Thoracic aorta (tissue), 2 donors: ENCODE measurements at places on chromosomes 3 and 15. TPM values are rescaled to one million over a fixed set of nuclear protein-coding genes. Genes with fewer than 3 reads are reported as not detected.

- H3K36me3 ChIP-seq = no peaks in the 10 kb centered on the region
- no peaks in the 10 kb centered on the region for H3K27me3 ChIP-seq
- no peak overlapping the region for H3K27ac ChIP-seq
- peaks cover 32% of the 10 kb centered on the region for H3K4me1 ChIP-seq
Observed at GRCh38 chr3:129228891-129229585, 20.4 kb upstream of the COPG1 start.

- H3K4me1 ChIP-seq = no peaks in the 10 kb centered on the region
- H3K27ac ChIP-seq = no peak overlapping the region
- H3K36me3 ChIP-seq = no peaks in the 10 kb centered on the region
- no peak overlapping the region for H3K4me3 ChIP-seq
Observed at GRCh38 chr3:160678292-160678842, 1.4 kb downstream of the ARL14 start.

DNA sequence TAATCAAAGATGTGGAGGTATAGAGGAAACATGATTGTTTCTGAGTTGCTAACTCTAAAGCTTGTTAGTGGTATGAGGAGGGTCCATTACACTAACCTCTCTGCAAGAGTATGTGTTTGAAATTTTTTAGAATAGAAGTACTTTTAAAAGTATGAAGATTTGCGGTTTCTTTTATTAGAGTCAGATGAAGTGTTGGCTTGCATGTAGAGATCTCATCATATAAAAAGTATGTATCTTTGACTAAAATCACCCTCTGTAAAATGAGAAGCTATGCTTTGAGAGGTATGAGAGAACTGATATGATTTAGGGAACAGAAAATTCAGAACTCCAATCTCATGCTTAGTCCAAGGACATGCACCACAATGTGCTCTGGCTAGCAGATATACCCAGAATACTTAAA lies 140.4 kb upstream of the MBNL1 start:
- H3K4me1 ChIP-seq = peaks cover 11% of the 10 kb centered on the region
- DNase-seq = no peak
- H3K36me3 ChIP-seq = no peaks in the 10 kb centered on the region
- H3K27ac ChIP-seq = no peak overlapping the region
- no peaks in the 10 kb centered on the region for H3K27me3 ChIP-seq

- H3K36me3 ChIP-seq = peaks cover 75% of the 10 kb centered on the region
- H3K4me1 ChIP-seq = peaks cover 29% of the 10 kb centered on the region
- no peak overlapping the region for H3K4me3 ChIP-seq
- peak overlapping the region; percentile 91 for H3K27ac ChIP-seq
Observed at GRCh38 chr15:68316061-68316804, 38.7 kb downstream of the FEM1B start.

GRCh38 chr3:66565301-66565700 lies 64.5 kb upstream of the LRIG1 start:
- no peaks in the 10 kb centered on the region for H3K36me3 ChIP-seq
- no peak for DNase-seq
- H3K27me3 ChIP-seq = no peaks in the 10 kb centered on the region
- no peak overlapping the region for H3K4me3 ChIP-seq
- H3K27ac ChIP-seq = no peak overlapping the region

DNA sequence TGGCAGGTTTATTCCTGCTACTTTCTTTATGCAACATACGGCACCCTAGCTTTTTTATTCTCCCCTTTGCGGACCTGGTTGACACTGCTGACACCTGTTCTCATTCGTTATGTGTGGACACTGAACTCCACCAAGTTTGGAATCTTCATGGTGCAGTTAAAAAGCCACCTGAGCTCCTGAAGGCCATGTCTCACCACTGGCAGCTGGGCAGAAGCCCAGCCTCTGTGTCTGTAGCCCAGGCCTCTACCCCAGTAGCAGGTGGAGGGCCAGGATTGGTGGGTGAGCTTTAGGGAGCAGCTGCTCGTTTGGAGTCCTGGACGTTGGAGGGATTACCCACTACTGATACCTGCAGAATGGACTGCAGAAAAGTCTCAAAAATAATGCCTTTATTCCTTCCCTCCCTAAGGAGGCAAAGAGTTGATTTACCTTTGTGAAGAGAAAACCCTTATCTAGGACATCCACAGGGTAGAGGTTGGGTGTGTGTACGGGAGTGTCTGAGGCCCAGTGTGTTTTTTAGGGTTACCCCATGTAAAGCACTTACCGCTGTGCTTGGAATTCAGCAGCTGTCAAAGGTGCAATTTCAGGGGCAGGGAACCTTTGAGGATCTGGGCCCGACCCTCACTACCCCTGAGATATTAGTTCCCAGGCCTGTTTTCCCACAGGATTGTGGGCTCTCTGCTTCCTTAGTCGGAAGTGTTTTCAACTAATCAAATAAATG lies 637 bp upstream of the CCNDBP1 start:
- H3K27me3 ChIP-seq = no peaks in the 10 kb centered on the region
- H3K36me3 ChIP-seq = peaks cover 9% of the 10 kb centered on the region
- H3K4me1 ChIP-seq = peaks cover 21% of the 10 kb centered on the region
- DNase-seq = no peak

- no peak for DNase-seq
- H3K36me3 ChIP-seq = no peaks in the 10 kb centered on the region
- no peak overlapping the region for H3K4me3 ChIP-seq
- H3K4me1 ChIP-seq = no peaks in the 10 kb centered on the region
- no peaks in the 10 kb centered on the region for H3K27me3 ChIP-seq
Observed at GRCh38 chr15:34018021-34018645, 20.9 kb downstream of the AVEN start.

- H3K36me3 ChIP-seq = no peaks in the 10 kb centered on the region
- H3K27me3 ChIP-seq = no peaks in the 10 kb centered on the region
- H3K4me1 ChIP-seq = no peaks in the 10 kb centered on the region
Observed at GRCh38 chr3:139564294-139564861, 24.8 kb upstream of the RBP1 start.

DNA sequence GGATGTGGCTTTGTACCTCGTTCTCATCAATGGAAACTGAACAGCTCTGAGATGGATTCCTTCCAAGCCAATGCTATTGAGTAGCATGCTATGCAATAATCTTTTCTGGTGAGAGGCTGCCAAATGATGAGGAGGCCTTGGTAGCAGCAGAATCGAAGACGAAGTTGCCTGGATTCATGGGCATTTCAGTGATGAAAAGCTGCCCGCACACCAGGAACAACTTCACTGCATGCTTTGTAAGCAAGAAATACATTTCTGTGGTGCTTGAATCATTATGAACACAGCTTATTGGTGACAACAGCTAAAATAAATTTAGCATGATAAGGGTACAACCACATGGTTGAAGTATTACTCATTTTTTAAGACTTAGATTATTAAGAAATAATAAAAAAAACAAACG lies 246.8 kb upstream of the ROBO1 start:
- no peak for DNase-seq
- no peak overlapping the region for H3K27ac ChIP-seq
- no peak overlapping the region for H3K4me3 ChIP-seq
- no peaks in the 10 kb centered on the region for H3K36me3 ChIP-seq

DNA sequence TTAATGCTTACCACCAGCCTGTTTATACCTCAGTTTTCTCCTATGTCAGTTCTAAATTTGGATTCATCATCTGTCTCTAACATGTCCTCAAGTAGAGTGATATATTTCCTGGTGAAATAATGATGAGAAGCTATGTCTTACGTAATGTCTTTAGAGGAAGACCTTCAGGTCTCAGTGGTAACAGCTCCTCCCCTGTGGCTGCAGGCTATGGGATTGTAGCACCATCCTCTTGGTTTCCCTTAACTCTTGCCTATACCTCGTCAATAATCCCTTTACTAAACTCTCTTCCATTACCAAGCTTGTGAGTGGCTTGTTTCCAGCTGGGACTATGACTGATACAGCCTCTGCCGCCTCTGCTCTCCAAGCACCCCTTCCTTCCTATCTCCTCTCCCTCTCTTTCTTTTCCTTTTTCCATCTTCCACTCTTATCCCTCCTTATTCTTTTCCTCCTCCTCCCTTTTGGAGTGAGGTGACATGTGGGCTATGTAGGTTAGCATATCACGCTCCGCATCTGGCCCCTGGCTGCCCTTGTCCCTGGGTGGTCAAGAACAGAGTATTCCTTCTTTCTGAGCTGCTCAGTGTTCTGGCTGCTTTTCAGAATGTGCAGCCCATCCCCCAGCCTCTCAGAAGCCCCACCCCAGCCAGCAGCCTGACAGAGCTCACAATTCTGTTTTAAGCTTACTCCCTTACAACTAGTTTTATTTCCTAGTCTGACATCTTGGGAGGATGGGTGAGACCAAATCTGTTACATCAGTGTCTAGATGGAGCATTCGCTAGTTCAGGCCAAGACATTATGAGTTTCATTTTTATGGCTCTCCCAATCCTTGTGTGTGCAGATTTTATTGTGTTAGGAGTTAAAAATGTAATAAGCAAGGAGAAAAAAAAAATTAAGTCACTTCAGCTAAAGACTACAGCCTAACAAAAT lies 75.0 kb upstream of the RNU6-1 start:
- no peaks in the 10 kb centered on the region for H3K36me3 ChIP-seq
- H3K27me3 ChIP-seq = no peaks in the 10 kb centered on the region
- peak; percentile 19 for DNase-seq
- H3K4me1 ChIP-seq = peaks cover 42% of the 10 kb centered on the region
- H3K4me3 ChIP-seq = peak overlapping the region; percentile 50

DNA sequence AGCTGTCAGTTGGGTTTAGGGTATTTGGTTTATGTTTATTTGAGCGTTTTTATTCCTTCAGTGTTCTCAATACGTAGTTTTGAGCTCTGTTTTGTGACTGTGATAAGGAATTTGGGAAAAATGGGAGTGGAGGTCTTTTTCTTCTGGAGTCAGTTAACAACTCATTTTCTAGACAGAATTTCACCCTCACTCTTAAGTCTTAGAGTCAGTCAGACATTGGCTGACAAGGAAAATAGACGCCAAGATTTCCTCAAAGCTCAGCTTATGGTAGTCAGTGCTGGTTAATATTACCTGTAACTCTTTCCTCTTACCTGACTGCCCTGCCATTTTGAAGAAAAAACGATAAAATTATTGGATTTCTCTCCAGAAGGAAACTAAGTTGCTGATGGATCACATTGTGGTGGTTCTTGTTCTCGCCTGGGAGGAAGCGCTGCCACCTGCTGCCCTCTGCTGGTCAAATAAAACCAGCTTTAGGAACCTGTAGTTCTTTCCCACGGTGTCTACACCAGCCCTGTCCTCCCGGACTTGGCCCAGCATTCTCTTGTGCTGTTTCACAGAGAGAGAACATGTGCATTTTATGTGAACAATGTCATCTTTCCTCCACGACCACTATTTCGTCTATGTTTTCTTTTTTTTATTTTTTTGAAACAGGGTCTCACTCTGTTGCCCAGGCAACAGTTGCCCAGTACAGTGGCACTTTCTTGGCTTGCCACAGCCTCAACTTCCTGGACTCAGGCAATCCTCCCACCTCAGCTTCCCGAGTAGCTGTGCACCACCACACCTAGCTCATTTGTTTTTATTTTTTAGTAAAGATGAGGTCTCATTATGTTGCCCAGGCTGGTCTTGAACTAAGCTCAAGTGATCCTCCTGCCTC lies 41.4 kb upstream of the UMPS start:
- no peak overlapping the region for H3K27ac ChIP-seq
- no peak overlapping the region for H3K4me3 ChIP-seq
- DNase-seq = peak; percentile 25
- no peaks in the 10 kb centered on the region for H3K4me1 ChIP-seq

DNA sequence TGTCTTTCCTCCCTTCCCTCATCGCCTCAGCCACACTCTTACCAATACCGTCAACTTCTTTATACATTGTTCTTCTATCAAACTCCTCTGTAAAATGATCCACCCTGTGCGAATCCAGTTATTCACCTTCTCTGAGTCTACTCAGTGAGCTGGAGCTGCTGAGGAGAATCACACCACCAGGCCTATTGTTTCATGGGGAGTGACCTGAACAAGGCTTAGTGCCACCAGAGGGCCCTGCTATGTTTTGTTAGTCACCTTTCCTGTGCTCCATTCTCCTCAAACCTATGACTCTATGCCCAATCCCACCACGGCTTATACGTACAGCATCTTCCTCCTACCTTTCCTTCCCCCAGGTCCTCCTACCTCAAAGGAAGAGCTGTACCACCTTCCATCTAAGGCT lies 50.4 kb upstream of the MED12L start:
- no peak overlapping the region for H3K27ac ChIP-seq
- H3K4me1 ChIP-seq = no peaks in the 10 kb centered on the region
- H3K4me3 ChIP-seq = no peak overlapping the region
- no peak for DNase-seq

- DNase-seq = no peak
- H3K4me3 ChIP-seq = no peak overlapping the region
- no peaks in the 10 kb centered on the region for H3K4me1 ChIP-seq
- no peaks in the 10 kb centered on the region for H3K27me3 ChIP-seq
Observed at GRCh38 chr15:88300861-88301260, 44.3 kb upstream of the NTRK3 start.

GRCh38 chr15:48336940-48337339 lies 5.7 kb downstream of the DUT start:
- H3K27me3 ChIP-seq = no peaks in the 10 kb centered on the region
- peaks cover 8% of the 10 kb centered on the region for H3K4me1 ChIP-seq
- no peak overlapping the region for H3K4me3 ChIP-seq
- DNase-seq = no peak
- peaks cover 20% of the 10 kb centered on the region for H3K36me3 ChIP-seq

DNA sequence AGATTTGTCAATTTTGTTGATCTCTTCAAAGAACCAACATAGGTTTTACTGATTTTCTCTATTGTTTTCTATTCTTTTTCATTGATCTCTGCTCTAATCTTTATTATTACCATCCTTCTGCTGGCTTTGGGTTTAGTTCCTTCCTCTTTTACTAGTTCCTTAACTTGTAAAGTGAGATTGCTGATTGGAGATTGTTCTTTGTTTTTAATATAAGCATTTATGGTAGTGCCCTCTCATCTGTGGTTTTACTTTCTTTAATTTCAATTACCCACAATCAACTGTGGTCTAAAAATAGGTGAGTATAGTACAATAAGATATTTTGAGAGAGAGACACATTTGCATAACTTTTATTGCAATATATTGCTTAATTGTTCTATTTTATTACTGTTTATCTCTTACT lies 13.2 kb upstream of the CLRN1 start:
- H3K4me1 ChIP-seq = no peaks in the 10 kb centered on the region
- no peak overlapping the region for H3K27ac ChIP-seq
- no peaks in the 10 kb centered on the region for H3K36me3 ChIP-seq
- H3K4me3 ChIP-seq = no peak overlapping the region

The LRTM1 gene
- not detected for total RNA-seq

The TMEM108 gene
- total RNA-seq = 0.28 TPM

The GOLGA8J gene
- total RNA-seq = 1.2 TPM

The GOLGA8H gene
- total RNA-seq = 1.3 TPM

The CHRD gene
- total RNA-seq = 19.5 TPM

The PLAAT1 gene
- total RNA-seq = not detected

The SKIL gene
- total RNA-seq = 60.1 TPM

The CNTN4 gene
- 103 TPM for total RNA-seq

The TP63 gene
- 0.14 TPM for total RNA-seq

The SLC15A2 gene
- 5.1 TPM for total RNA-seq
